ENCODE measurements at places on chromosomes 1 and 21.

GRCh38 chr1:100229681-100230443, 19.8 kb downstream of the DBT start:
- DNase-seq = no peak

- DNase-seq = no peak
Measured at GRCh38 chr1:241240069-241240468, 116.9 kb downstream of the RGS7 start.

- no peak for DNase-seq
Measured at GRCh38 chr1:1245817-1246576, 525 bp downstream of the C1QTNF12 start.

DNA sequence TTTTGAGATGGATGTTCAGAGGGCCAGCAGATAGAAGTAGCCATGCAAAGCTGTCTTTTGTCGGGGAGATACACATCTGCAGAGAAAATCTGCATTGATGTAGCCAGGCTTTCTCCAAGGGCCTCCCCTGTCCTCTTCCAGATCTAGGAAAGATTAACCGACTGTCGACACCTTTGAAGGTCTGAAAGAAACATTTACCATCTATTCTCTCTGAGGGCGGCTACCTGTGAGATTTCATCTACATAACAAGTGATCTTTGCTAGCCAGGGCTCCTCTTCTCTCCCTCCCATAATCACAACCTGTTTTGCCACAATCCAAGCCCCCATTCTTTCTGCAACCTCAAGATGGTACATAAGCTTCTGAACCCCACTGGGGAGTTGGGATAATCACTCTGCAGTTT, 193.6 kb downstream of the RGS7 start:
- DNase-seq = no peak

DNA sequence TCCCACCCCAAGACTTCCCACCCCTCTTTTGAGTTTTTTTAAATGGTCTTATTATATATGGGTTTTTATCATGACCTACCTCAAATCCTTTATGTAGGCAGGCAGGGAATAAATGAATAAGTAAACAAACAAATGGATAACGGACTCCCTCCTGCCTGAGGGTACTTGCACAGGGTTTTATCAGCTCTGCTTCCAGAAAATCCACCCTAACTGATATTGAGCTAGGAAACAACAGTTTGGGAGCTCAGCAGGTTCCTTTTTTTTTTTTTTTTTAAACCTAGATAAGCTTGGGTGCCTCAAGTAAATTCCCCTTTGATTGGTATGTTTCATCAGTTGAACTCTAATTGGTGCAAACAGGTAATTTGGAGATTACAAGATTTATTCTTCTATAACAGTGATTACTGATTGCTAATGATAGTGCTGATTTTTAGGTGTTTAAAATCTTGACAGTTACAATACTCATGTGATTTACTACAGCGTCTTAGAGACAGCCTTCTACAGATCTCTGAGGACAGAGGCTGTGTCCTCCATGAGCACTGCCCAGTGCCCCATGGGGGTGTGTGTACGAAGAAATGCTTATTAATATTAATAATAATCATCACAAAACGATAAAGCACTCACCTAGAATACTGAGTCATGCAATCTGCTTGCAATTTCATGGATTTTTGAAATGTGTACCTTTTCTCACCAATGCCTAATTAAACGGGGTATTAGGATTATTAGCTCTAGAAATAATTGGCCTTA, 347.4 kb downstream of the RRAGC start:
- DNase-seq = no peak

- DNase-seq = no peak
Measured at GRCh38 chr1:59408608-59409240, 111.8 kb downstream of the FGGY start.

DNA sequence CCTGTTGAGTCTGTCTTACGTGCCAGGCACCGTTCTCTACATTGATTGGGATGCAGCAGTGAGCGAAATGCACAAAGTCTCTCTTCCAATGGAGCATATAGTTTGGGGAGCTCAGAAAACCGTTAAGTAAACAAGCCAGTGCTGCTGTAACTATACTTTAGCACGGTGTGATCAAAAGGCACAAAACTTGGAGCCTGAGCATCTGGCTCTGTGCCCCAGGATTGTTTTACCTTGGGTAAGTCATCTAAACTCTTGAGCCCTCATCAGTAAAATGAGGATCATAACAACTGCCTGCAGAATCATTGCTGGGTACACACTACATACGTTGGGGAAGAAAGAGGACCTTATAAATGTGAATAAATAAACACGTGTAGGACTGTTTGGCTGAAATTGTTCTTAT, 1.8 kb downstream of the HHIPL2 start:
- no peak for DNase-seq

GRCh38 chr1:71836904-71837303, 445.4 kb downstream of the NEGR1 start:
- DNase-seq = no peak

- DNase-seq = no peak
Measured at GRCh38 chr1:100708476-100709062, 11.0 kb upstream of the VCAM1 start.

DNA sequence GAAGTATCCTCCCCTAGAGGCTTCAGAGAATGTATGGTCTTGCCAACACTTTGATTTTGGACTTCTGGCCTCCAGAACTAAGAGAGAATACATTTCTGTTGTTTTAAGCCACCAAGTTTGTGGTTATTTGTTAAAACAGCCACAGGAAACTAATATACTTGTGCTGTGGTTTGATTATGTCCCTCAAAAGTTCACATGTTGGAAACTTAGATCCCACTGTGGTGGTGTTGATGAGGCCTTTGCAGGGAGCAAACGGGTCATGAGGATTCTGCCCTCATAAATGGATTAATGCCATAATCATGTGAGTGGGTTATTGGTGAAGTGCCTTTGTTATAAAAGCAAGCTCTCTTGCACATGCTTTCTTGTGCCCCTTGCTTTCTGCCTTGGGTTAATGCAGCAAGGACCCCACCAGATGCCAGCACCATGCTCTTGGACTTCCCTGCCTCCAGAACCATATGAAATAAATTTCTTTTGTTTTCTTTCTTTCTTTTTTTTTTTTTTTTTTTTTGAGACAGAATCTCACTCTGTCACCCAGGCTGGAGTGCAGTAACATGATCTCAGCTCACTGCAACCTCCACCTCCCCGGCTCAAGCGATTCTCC, 157.3 kb downstream of the CLIC6 start:
- no peak for DNase-seq

DNA sequence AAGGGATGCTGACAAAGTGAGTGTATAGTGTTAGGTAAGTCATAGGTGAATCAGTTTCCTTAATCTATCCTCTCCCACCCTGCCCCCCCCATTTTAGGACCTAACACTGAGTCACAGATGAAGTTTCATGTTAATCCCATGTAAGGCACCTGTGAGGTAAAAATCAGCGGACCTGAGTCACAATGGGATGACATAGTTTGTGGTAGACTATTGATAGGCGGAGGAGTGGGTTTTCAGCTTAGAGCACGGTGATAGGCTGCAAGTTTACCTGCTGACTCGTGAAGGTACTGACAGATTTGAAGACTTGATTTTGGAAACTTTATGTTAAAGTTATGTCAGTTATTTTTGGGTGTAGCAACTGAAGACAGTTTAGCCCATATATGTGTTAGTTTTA, 1.7 kb downstream of the TOR1AIP1 start:
- DNase-seq = peak; percentile 89

- DNase-seq = no peak
Measured at GRCh38 chr1:25780318-25781129, 19.5 kb upstream of the SELENON start.

GRCh38 chr1:192978195-192978710, 80.9 kb downstream of the UCHL5 start:
- no peak for DNase-seq

DNA sequence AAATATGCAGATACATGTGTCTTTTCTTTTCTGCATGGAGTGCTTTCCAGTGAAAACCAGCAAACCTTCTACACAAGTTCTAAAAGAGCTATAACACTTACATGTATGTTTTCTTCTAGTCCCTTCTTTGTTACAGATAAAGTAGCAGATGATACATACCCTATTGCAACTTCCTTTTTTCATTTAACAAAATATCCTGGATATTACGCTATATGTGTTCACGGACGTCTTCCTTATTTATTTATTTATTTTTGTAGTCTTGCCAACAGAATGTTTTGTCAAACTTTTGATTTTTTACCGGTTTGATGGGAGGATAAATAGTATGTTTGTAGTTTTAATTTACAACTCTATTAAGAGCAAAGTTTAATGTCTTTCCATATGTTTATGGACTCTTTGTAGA, 5.2 kb upstream of the GALNT2 start:
- no peak for DNase-seq

- DNase-seq = no peak
Measured at GRCh38 chr1:150082494-150082893, 14.9 kb downstream of the VPS45 start.

DNA sequence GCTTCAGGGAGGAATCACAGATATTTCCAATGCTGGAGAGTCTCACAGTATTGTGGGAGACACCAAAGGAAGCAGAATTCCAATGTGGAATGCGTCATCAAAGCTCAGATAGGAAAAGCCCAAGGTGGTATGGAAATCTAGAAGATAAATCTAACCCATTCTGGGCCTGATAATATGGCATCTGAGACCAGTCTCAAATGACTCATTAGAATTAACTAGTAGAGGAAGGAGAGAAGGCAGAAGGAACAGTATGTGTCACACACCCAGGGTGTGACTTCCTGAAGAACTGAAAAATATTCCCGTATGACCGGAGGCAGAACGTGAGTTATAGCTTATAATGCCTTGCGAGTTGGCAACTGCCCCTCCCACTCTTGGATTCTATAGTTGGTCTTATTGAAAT, 499.2 kb downstream of the PLPP3 start:
- DNase-seq = no peak

GRCh38 chr1:1781526-1781903, 3.2 kb upstream of the NADK start:
- no peak for DNase-seq

GRCh38 chr1:234435620-234436019, 43.4 kb downstream of the TARBP1 start:
- no peak for DNase-seq

- no peak for DNase-seq
Measured at GRCh38 chr1:201250326-201251011, 32.8 kb upstream of the PKP1 start.

- peak; percentile 90 for DNase-seq
Measured at GRCh38 chr1:178536844-178537371, 24.0 kb downstream of the TEX35 start.

GRCh38 chr1:85602571-85602970, 22.0 kb downstream of the CCN1 start:
- no peak for DNase-seq

DNA sequence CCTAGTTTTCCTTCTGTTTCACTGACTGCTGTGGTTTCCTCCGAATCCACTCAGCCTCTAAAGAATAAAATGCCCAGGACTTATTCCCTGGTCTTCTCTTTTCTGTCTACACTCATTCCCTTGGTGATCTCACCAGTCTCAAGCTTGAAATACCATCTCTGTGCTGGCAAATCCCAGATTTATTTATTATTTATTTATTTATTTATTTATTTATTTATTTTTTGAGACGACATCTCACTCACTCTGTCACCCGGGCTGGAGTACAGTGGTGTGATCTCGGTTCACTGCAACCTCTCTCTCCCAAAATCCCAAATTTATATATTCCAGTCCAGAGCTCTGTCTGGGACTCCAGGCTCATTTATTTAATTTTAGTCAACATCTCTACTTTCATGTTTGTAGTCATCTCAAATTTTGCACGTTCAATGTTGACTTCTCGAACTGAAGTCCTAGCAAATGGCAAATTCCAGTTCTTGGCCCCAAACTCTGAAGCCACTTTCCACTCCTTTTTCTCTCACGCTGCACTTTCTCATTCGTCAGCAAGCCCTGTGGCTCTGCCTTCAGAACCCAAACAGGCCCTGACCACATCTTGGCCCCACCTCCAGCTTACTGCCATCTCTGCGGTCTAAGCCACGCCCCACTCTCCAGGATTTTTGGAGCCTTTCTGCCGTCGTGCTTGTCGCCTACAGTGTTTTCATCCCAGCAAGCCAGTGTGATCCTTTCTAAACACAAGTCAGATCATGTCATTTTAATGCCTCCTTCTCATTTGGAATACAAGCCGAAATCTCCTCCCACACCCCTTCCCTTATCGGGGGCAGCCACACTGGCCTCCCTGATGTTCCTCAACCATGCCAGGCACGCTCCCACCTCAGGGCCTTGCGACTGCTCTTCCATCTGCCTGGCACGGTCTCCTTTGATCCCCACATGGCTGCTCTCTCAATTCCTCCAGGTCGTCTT, 14.2 kb upstream of the TENT5B start:
- no peak for DNase-seq

DNA sequence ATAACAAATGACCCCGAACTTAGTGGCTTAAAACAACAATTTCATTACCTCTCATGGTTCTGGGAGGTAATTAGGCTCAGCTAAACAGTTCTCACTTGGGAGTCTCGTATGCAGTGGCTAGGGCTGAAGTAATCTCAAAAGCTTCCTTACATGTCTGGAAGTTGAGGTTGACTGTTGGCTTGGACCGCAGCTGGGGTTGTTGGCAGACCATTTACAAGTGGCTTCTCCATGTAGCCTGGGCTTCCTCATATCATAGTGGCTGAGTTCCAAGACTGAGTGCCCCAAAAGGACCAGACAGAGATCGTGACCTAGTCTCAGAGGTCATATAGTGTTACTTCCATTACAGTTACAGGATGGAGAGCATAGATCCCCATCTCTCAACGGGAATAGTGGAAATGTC, 2.4 kb upstream of the POGZ start:
- DNase-seq = no peak

- DNase-seq = no peak
Measured at GRCh38 chr1:246008363-246008831, 498.7 kb downstream of the SMYD3 start.

DNA sequence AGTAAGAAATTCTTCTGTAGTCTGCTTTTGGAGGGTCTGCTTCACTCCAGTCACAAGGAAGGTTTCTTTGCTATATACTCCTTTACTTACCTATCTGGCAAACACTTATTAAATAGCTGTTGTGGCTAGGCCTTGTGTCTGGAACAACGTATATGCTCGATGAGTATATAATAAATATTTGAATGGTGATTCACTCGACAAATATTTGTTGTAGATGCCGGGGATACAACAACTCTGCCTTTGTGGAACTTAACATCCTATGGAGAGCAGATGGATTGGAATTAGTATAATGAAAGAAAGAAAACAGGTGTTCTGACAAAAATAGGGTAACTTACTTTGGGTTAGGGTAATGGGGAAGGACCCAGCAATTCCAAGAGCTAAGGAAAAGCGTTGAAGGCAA, 31.1 kb downstream of the KPNA6 start:
- DNase-seq = peak; percentile 29

- DNase-seq = peak; percentile 20
Measured at GRCh38 chr1:241994171-241994570, 4.7 kb downstream of the MAP1LC3C start.

- DNase-seq = peak; percentile 98
Measured at GRCh38 chr1:183164340-183164739, 21.7 kb upstream of the LAMC2 start.

GRCh38 chr1:45508295-45509151, 8.4 kb downstream of the MMACHC start:
- DNase-seq = peak; percentile 30
